ENCODE measurements at places on chromosomes 3 and 15.

DNA sequence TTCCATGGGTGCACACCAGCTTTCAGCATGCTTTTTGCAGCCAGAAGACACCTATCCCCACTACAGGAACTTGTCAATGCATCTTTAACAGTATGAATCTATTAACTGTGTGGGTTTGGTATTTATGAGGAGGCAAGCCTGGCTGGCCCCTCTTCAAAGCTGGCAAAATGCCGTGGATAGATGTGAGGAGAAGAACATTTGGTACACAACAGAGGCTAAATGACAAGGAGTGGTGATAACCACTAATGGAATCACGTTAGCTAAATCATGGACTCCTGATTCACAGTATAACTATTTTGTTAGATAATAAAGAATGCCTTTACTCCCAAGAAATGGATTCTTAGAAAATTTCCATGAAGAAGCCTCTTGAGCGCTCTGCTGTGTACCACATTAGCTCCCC is 187.2 kb downstream of the CLSTN2 start:
- no peak for DNase-seq

GRCh38 chr3:43960448-43960840 is 269.7 kb downstream of the ABHD5 start:
- DNase-seq = no peak

GRCh38 chr3:61409638-61410037 is 151.7 kb upstream of the PTPRG start:
- DNase-seq = no peak

- peak; percentile 23 for DNase-seq
Measured at GRCh38 chr15:70091726-70092463, 5.8 kb downstream of the TLE3 start.

- no peak for DNase-seq
Measured at GRCh38 chr15:41096178-41096577, 19.9 kb downstream of the INO80 start.

GRCh38 chr3:109563149-109563548 is 225.8 kb upstream of the DPPA4 start:
- no peak for DNase-seq

DNA sequence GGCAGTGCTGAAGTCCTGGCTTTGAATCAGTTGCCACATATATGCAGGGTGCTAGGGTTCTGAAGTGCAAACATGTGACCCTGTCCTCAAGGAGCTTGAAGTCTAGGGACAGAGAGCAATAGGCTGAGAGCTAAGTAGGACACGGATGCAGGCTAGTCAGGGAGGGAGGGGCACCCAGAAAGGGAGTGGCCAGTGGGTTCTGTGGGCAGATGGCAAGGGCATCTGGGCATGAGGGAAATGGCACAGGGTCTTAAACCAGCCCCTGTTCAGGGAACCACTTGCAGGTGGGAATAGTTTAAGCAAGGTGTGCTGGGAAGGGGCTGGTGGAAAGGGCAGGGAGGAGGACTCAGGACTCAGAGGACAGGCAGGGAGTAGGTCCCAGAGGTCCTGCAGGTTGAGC is 46.4 kb upstream of the EPHB1 start:
- no peak for DNase-seq

Measured in fibroblast of skin of right biceps (primary cell).